ENCODE measurements at places on chromosomes 1 and 21.

- no peak for DNase-seq
These were observed 26.8 kb downstream of the STUM start for GRCh38 chr1:226575436-226575720.

DNA sequence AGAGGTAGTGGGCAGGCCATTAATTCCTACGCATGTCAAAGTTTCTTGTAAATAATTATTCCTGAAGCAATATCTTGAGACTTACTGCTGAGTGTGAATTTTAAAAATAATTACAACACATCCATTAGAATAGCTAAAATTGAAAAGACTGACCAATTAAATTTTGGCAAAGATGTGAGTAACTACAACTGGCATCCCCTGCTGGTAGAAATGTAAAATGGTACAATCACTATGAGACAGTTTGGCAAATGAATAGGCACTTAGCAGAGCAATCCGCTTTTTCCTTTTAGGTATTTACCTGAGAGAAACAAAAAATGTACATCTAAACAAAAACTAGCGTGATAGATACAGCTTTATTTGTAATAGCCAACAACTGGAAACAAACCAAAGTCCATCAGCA lies 798.9 kb downstream of the BRINP3 start:
- no peak for DNase-seq

- no peak for DNase-seq
These were observed 145.2 kb upstream of the SNX7 start for GRCh38 chr1:98516306-98516705.

DNA sequence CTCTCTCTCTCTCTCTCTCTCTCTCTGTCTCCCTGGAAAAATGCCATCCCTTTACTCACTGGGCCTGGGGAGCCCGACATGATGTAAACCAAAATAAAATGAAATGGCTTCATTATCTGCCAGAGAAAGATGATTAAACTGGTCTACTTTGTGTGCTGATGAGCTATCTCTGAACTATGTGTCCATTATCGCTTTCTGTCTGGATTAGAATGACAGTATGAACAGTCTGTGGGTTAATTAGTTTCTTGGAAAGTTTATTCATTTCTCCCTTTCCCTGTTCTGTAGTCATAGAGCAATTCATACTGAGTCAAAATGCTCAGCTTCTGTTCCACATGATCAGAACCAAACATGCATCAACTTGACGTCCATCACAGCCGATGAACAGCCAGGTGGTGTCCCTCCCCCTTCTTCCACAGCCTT lies 72.4 kb upstream of the KCND3 start:
- DNase-seq: no peak

- no peak for DNase-seq
These were observed 129.0 kb downstream of the TGFB2 start for GRCh38 chr1:218474128-218474527.

GRCh38 chr21:33893917-33894316 lies 21.7 kb downstream of the ATP5PO start:
- no peak for DNase-seq

GRCh38 chr1:23613191-23614031 lies 54.1 kb upstream of the ID3 start:
- DNase-seq: no peak

DNA sequence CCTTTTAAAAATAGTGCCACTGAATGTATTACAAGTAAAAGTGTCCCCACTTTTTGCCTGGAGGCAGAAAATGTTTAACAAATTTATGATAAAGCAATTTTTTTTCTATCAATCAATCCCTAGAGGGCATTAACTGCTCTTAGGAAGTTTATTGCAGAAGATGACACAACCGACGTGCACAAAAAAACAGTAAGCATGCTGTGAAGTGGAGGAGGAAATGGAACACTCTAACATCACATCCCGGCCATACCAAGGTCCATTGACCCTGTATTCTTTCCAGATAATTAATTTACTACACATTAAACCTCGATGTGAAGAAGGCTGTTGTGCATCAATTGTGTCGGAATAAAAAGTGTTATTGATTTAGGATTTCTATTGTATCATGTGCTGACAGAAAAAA lies 264.9 kb upstream of the NR5A2 start:
- no peak for DNase-seq

DNA sequence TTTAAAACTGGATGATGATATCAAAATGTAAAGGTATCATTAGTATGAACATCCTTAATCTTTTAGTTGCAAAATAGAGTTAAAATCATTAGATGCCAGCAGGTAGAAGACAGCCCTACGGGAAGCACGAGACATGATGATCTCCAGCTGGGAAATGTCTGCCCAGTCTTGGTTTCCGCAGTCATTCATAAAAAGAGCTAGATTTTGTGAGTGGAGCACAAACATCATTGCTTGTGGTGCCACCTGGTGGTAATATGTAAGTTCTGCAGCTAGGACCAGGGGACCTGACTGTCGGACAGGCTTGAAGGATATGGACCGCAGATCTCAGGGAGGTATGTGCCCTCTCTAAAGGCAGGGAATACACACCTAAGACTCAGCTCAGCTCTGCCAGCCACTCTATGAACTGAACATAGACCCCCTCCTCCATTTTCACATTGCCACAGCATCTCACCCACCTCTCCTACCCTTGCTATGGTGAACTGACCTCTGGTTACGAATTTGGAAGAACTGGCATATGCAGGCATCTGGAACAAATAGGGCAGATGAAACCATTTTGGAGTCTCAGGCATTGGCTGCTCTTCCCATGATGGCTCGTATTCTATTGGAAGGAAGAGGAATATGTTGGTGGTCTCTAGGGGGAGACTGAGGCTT lies 9.2 kb downstream of the FCMR start:
- DNase-seq: peak; percentile 47

GRCh38 chr1:35111106-35111505 lies 31.9 kb downstream of the ZMYM1 start:
- no peak for DNase-seq

DNA sequence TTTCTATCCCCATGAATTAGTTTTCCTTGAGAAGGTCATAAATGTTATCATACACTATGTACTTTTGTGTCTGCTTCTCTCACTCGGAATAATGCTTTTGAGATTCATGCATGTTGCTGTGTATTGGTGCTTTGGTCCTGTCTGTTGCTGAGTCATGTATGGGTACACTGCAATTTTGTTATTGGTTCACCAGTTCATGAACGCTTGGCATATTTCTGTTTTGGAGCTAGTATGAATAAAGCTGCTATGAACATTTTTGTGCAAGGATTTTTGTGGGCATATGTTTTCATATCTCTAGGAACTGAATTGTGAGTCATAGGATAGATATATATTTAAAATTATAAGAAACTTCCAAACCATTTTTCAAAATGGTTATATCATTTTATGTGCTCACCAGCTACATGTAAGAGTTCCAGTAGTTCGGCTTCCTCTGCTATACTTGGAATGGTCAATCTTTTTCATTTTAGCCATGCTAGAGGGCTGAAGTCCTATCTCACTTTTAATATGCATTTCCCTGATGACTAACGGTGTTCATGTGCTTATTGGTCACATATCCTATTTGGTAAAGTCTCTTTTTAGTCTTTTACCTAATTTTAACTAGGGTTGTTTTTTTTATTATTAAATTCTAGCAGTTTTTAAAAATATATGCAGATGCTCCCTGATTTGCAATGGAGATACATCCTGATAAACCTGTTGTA lies 38.2 kb downstream of the ETS2 start:
- no peak for DNase-seq

- DNase-seq: no peak
These were observed 414.0 kb downstream of the PRDM2 start for GRCh38 chr1:14113841-14114567.

GRCh38 chr1:90835661-90836344 lies 118.7 kb upstream of the BARHL2 start:
- no peak for DNase-seq

GRCh38 chr21:39087238-39088030 lies 95.8 kb downstream of the PSMG1 start:
- DNase-seq: no peak

- DNase-seq: no peak
These were observed 321.5 kb upstream of the FAM78B start for GRCh38 chr1:166488327-166488726.

DNA sequence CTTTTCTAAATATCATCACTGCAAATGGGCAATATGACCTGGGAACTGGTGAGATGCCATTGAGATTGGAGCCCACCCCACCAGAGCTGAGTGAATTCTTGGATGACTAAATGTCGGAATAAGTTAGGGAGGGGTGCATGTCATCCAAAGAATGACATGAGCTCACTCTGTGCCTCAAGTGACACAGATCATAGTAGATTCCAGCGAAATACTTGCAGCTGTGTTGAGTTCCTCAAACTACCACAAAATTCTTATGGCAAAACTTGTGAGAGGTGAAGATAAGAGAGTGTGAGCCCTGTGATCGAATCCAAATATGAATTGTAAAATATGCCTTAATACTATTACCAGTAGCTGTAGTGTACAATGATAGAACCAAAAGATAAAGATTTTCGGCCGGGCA lies 2.3 kb upstream of the TCP10L start:
- DNase-seq: no peak

- no peak for DNase-seq
These were observed 21.4 kb upstream of the RNF11 start for GRCh38 chr1:51214615-51215131.

GRCh38 chr1:20792196-20792595 lies 5.1 kb upstream of the HP1BP3 start:
- no peak for DNase-seq

DNA sequence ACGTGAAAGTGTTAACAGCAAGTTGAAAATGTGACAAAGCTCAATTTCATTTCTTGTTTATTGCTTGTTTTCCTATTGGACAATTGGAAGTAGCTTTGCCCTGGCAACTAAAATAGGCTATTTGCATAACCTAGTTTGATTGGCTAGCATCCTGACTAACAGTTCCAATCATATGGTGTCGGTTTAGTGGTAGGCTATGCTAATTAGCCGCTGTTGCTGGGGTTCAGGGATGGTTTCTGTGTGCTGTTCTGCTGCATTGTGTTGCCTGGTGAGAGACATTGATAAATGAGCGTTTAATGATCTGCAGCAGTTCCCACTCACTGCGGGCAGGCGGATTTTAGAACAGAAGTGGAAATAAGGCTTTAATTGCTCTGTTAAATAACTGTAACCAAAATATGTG lies 68.5 kb downstream of the DYRK1A start:
- peak; percentile 31 for DNase-seq

GRCh38 chr1:59261537-59261936 lies 35.4 kb upstream of the FGGY start:
- no peak for DNase-seq

All from activated gamma-delta T cell treated with anti-CD3 and anti-CD28 coated beads, Interleukin-2, amount 50 U/mL, for 16 hours (primary cell).